ENCODE measurements at places on chromosomes 2 and 18. TPM values are rescaled to one million over a fixed set of nuclear protein-coding genes. Genes with fewer than 3 reads are reported as not detected.
A peak's percentile ranks its signal among the peaks of the same experiment; 100 is the strongest.

C2orf15 gene
- 0.14 TPM for polyA plus RNA-seq

TUBB8B gene
- polyA plus RNA-seq, result not detected

PSMG2 gene
- 79.4 TPM for polyA plus RNA-seq

SNED1 gene
- 2.4 TPM for polyA plus RNA-seq

DIPK1C gene
- not detected for polyA plus RNA-seq

- no peak for DNase-seq
Measured at GRCh38 chr2:139296672-139297209, 516.6 kb upstream of the NXPH2 start.

DNA sequence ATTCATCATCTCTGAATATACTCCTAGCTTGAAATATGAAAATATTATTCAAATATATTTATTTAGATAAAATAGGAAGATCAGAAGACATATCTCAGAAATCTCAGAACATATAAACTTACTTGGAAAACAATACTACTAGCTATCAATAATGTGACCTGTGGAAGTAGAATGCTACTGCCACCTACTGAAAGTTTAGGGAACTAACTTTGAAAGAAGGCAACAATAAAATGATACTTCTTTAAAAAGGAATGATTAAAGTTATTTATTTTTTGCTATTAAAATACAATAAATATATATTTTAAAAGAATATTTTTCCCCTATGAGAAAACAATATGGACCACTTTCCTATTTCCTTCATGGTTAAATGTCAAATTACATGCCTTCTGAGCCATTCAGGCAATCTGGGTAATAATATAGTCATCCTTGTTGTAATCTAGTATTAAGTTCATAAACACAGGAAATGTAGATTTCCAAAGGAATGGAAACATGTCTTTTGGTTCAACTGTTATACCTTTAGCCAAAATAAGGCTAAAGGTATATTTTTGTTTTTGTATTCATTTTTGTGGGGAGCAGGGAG lies 26.0 kb downstream of the ACADL start:
- DNase-seq, result no peak

DNA sequence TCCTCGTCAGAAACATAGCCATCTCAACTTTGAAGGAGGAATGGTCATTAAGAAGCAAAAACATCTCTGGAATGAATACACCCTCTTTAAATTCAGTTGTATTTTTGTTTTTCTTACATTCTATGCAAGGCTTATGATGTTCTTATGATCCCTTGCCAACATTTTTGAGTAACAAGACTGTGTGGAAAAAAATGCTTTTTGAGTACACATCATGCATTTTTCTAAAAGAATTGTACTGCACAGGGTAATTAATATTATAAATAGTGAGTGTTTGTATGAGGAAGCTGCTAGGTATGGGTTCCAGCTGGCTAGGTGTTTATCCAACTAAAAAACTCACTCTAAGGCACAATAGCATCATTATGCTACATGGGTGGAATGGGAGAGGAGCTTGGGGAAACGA lies 59.0 kb upstream of the SPATS2L start:
- peak; percentile 76 for DNase-seq

DNA sequence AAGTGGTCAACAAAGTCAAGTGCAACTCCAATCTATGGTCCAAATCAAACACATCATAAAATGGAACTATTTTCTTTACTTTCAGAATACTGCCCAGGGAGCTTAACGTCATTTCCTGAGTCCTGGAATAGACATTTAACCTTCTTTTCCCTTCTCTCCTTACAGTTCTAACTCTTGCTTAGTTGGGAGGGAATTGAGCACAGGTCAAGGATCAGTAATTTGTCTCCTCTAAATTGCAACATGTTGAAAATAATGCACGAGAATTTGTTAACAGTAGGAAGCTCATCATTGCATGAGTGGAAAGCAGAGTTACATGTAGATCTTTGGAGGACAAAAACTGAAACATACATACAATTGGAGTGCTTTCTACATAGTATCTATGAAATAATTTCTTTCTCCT lies 87.7 kb downstream of the MEP1B start:
- no peak for DNase-seq

DNA sequence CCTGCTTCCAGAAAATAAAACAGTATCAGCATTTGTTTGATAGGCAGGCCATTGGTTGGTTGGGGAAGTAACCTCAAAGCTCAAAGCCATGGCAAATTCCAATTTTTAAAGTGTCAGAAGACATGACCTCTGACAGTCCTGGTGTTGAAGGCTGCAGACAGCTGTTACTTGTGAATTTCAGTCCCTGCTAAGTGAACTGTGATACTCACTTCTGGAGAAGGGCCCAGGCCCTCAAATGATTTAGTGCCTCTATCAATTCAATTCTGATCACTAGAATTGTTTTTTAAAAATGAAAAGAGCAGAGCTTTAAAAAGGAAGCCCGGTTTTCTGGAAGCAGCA lies 23.1 kb downstream of the MRPL44 start:
- no peak for DNase-seq

- DNase-seq, result peak; percentile 61
Measured at GRCh38 chr2:152369176-152369860, 34.3 kb downstream of the FMNL2 start.

DNA sequence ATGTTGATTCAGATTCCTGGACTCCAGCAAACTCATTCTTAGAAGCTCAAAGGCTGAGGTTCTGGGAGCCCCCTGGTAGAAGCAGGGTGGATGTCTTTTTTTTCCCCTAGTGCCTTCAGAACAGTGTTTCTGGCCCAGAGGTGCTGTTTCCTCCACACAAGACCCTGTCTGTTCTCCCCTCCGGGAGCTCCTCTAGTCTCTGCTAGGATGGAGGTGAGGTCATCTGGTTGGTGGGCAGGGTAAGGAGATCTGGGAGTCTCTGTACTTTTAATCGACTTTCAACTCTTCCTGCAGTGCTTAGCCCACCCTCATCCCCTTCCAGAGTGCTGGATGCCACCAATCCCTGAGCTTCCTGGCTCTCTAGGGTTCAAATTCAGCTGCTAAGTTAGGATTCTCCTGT lies 192.0 kb downstream of the SH3BP4 start:
- no peak for DNase-seq

DNA sequence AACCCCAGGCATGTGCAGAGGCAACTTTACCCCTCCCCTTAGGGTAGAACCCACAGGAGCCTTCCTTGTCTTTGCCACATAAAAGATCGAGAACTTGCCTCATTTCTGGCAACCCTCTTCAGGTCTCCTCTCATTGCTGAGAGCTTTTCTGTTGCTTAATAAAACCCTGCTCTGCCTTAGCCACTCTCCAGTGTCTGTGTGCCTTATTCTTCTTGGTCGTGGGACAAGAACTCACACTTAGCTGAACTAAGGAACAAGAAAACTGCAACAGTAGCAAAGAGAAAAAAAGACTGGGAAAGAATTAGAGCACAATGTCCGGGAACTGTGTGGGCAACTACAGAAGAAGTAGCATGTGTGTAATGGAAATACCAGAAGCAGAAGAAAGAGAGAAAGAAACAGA lies 56.2 kb upstream of the SMIM21 start:
- no peak for DNase-seq
